A375 (cell line): ENCODE measurements at places on chromosomes 5 and 9. TPM values are rescaled to one million over a fixed set of nuclear protein-coding genes. Genes with fewer than 3 reads are reported as not detected.

FAM78A gene
- total RNA-seq: 6.7 and 6.9 TPM in 2 replicates

CKMT2 gene
- total RNA-seq: not detected in 2 replicates

SELENOP gene
- 0.49 TPM in 1 of 2 replicates, not detected in the other for total RNA-seq

SPATA24 gene
- total RNA-seq: 13.7 and 18.1 TPM in 2 replicates

ARID3C gene
- 0.11 TPM in 1 of 2 replicates, not detected in the other for total RNA-seq

NTNG2 gene
- total RNA-seq: 0.23 and 0.80 TPM in 2 replicates

GLRA1 gene
- total RNA-seq: not detected in 2 replicates

FOXD4 gene
- total RNA-seq: 0.30 and 0.37 TPM in 2 replicates

C8G gene
- not detected in 2 replicates for total RNA-seq

SPOCK1 gene
- 71.0 and 84.4 TPM in 2 replicates for total RNA-seq

IL5 gene
- total RNA-seq: not detected in 2 replicates

PCDHGA7 gene
- 6.1 and 8.1 TPM in 2 replicates for total RNA-seq

DOK3 gene
- 2.3 and 3.1 TPM in 2 replicates for total RNA-seq
